IMR-90 (cell line): ENCODE measurements at places on chromosomes 4 and X.

DNA sequence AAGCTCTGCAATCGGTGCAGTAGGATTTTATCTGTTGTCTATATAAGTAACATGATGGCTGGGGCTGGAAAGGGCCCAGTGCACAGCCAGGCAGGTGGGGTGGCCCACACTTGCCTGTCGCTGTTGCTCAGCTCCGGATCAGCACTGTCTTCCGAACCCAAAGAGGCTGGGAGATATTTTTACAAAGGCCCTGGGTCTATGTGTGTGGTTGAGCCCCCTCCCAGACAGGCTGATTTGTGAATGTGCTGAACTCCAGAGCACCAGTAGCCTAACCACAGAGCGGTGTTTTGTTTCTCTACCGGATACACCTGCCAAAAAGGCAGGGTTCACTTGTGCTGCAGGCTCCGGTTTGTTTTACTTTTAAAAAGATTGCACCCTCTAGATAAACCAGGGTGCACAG is 33.5 kb upstream of the CHRNA9 start:
- DNase-seq = no peak

GRCh38 chr4:52840531-52841370 is 21.4 kb upstream of the RASL11B start:
- no peak for DNase-seq

- DNase-seq = peak; percentile 93
These were observed at the start of gene TIMP1 for GRCh38 chrX:47581731-47582647. TIMP1 (plus strand) TSS chrX:47582436; CDS start chrX:47583416, 980 bp downstream.

DNA sequence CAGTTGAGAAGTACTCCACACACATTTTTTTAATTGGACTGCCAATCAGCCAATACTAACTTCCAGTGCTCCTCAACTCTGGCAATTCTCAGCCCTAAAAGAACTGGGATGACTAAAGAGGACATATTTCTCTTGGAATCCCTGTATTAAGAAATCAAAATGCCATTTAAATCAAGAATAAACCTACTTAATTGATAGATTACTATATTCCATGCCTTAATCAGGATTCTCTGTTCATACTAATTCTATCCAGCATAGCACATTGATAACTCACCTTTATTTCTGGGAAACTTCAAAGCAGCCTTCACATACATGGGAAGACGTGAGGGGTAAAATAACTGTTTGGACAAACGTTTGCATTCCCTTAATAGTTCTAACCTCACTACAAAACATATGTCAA is 93.0 kb upstream of the DKK2 start:
- no peak for DNase-seq

GRCh38 chrX:68672581-68673318 is 25.3 kb downstream of the STARD8 start:
- no peak for DNase-seq

DNA sequence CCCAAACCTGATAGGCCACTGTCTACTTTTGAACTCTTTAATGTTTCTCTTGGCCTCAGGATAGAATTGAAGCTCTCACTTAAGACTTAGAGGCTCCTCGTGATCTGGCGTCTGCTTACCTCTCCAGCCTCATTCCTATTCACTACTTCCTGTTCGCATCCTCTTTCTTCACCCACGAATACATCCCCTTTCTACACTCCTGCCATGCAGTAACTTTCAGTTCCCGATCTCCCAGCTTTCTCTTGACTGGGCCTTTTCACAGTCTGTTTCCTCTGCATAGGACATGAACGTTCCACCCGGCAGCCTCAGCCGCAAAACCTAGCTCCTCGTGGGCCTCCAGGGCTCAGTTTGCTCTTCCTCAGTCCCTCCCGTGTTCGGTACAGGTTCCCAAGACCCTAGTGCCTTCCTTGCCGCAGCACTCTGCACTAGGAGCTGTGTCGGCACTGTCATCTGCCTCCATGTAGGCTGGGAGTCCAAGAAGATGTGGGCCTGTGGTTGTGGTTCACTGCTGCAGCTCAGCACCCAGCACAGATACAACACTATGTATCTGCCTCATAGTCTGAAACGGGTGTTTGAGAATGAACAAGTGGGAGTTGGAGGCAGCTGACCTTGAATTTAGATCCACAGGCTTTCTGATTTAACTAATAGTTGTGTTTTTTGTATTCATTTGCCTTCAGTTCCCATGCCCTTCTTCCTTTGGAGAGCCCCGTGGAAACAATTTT is 15.8 kb downstream of the RPL39 start:
- no peak for DNase-seq

DNA sequence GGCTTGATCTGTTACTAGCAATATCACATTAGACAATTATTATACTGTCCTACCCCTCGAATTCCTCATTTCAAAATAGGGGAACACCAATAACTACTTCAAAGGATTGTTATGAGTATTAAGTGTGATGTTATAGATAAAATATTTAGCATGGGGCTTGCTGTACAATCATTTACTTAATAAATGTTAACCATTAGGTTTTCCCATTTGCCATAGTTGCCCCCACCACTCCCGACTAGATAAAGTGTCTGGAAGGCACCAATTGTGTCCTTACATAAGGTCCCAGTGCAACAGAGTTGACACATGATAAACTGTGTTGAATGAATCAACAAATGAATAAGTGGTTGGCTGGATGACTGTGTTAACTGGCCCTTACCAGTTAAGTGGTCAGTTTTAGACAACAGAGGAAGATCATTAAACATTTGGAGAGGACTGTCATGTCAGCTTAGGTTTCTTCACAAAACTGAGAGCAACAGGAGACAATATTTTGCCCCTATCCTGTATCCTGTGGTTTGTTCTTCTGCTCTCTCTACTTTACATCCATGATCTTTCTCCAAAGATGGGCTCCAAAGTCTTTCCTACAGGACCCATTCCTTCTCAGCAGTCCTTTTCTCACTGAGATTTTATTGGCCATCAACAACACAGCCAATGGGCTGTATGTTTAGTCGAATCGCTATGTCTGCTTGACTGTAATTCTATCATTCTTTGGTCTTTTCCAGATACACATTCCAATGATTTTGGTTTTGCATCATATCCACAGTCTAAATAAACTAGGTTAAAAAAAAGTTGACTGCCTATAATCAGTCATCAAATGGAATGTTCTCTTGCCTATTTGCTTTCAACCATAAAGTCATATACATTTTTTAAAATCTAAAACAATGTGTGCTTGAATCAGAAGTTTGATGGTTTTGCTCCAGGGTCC is 74.4 kb downstream of the RNF150 start:
- DNase-seq = peak; percentile 94

DNA sequence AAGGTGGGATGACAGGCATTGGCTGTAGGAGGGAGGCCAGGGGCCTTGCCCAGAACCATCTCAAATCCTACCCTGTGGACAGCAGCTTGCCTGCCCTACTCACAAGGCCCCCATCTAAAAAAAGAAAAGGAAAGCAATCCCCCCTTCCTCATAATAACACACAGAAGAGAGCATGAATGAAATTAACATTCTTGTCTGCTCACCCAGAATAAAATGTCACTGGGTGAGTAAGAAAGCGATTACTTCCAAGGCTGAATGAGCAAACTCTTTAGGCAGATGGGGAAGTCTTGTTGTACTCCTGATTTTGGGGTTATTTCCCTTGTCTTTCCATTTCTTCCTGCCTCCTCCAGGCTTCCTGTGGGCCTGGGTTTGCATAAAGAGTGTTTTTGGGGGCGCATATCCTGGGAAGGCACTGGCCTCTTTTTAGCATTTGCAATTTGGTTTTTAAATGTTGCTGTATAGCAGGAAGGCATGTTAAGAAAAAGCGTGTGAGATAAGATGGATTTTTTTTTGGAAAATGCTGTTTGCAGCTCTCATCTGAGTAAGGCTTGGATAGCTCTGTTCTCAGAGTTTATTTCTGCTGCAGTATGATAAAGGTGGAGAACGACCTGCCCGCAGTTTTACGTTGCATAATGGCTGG is 248.3 kb upstream of the GATB start:
- no peak for DNase-seq

DNA sequence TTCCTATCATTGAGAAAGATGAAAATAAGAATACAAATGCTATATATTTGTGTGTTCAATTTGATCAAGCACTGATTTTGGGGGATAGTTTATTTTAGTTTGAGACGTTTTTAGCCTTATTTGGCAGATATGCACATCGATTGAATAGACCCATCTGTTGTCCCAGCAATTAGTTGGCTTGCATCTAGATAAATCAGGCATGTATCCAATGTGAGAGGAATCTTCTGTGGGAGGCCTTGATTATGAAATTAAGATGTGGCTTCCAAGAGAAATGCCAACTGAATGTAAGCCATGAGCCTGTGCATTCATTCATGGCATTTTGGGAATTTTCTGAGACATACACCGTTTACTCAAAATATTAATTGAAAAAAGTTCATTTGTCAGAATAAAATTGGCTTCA is 623.1 kb downstream of the TECRL start:
- DNase-seq = no peak

DNA sequence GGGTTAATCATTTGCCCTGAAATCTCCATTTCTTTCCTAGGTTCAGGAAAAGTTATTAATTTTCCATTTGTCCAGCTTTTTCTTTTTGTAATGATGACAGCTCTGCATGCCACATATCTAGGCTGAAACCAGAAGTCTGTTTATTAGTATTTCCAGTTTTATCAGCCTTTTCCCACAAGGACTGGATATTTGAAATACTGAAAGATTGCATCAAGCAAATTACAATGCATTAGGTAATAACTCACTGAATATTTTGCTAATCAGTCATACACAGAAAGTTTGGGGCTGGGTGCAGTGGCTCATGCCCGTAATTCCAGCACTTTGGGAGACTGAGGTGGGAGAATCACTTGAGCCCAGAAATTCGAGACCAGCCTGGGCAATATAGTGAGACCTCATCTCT is 21.5 kb downstream of the SLC9A7 start:
- peak; percentile 73 for DNase-seq

GRCh38 chr4:96833831-96834230 is 993.9 kb downstream of the PDHA2 start:
- no peak for DNase-seq

DNA sequence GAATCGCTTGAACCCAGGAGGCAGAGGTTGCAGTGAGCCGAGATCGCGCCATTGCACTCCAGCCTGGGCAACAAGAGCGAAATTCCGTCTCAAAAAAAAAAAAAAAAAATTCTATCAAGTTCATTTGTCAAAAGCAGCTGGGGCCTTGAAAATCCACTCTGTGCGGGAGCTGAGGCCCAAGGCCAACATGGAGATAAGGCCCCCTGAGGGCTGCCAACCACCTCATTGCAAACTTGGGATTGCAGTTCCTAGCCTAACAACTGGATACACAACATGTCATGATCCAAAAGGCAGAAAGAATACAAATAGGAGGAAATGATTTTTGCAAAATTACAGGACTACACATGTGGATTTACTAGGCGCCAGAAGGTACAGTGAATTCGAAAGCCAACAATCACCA is 22.5 kb upstream of the PRDX4 start:
- DNase-seq = no peak

DNA sequence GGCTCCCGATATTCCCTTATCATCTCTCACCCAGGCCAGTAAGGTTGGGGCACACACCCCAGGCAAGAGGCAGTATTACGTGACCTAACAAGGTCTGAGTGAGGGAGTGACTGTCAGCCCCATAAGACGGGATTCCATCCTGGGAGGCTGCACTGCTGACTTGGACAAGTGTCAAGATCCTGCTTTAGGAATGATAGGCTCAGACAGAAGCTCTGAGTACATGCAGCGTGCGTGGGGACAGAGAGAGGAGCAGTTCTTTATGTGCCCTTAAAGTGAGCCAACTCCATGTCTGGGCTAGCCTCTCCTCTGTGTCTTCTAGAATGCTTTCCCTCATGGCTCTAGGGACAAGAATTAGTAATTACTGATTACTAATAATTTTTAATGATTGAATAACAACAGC is 142.2 kb upstream of the PRPS2 start:
- no peak for DNase-seq

DNA sequence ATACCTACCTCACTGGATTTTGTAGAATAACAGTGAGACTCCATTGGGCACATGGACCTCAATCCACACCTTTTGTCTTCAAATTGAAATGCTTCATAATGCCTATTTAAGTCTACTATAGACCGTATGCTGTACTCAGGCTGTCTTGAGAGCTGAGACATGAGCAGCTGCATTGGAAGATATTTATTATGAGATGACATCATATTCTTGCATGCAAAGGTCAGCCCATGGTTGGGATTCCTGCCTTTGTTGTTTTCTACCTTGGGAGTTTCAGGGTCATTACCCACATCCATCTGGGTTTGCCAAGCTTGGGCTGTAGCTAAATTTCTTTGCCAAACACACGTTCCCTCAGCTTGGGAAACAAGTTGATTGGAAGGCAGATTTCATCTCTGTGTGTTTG is 33.2 kb upstream of the MAMLD1 start:
- peak; percentile 26 for DNase-seq

DNA sequence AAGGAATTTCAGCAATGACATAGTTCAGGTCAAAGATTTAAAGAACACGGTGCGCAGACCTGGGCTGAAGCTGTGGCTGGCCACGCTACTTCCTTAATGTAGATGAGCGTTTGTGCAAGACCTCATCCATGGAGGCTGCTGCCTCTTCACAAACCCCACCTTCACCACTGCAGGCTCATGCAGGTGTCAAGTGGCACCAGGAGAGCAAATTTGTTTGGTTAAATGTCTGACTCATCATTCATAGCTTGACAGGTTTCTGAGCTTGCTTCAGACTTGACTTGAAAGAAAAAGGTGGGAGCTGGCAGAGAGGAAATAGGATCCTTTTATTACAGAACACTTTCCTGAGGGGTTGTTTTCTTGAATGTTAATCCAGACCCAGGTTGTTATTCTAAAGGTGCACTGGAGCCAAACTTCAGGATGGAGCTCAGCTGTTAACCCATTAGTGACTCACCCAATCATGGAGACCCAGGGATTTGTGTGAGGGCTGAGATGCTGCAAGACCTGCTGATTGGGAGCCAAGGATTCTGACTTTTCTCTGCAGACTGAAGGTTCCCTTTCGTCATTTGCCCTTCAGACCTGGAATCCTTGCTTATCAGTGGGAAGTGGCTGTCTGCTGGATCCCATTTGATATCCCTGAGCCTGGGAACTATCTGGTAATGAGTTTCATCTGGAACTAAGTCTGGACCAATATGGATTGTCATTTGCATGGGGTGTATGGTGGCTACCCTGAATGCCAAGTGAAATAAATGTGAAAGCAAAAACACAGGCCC is 315.3 kb downstream of the PTTG2 start:
- DNase-seq = no peak

DNA sequence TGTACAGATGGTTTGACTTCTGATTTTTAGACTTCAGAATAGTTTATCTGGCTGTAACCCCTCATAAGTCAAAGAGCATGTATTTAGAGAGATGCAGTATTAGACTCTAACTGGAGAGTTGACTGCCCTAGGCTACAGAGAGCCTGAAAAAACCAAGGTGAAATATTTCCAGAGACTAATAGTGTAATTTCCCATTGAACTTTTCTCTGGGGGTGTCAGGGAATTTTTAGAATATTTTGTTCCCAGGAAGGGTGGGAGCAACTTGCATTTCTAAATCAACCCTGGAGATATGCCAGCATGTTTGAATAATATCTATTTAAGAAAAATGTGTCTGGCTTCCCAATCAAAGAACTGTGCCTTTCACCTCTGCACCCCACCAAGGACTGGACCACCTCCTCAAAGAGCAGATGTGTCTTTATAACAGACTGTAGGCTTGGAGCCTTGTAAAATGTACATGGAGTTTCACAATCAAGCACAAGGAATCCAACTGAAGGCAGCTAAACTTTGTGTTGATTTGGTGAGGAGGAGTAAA is 2.0 kb downstream of the ANXA3 start:
- DNase-seq = no peak

- DNase-seq = no peak
These were observed 1.3 kb downstream of the PQBP1 start for GRCh38 chrX:48899078-48899410.

- no peak for DNase-seq
These were observed 11.3 kb downstream of the TLR8 start for GRCh38 chrX:12917753-12918152.

GRCh38 chr4:41446391-41446790 is 91.6 kb upstream of the LIMCH1 start:
- DNase-seq = no peak
